HEK293T (cell line): ENCODE measurements at places on chromosomes 2 and 18.

DNA sequence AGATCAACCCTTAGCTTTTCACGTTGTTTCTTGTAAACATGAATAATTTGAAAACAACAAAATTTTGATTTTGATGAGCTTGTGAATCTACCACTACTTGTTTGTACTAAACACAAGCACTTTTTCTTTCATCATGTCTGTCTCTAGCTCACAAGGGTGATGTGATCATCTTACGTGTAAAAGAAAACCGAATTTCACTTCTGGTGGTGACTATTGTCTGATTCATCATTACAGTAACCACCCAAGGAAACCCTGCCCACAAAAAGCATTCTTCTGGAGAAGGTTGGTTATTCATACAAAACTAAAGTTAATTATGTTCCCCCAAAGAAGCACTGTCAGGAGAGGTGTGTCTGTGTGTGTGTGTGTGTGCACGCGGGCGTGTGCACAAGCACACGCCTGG lies 285.4 kb downstream of the ZNF516 start:
- no peak for DNase-seq

- no peak for DNase-seq
These were observed 83.9 kb downstream of the INHBB start for GRCh38 chr2:120429586-120430500.

DNA sequence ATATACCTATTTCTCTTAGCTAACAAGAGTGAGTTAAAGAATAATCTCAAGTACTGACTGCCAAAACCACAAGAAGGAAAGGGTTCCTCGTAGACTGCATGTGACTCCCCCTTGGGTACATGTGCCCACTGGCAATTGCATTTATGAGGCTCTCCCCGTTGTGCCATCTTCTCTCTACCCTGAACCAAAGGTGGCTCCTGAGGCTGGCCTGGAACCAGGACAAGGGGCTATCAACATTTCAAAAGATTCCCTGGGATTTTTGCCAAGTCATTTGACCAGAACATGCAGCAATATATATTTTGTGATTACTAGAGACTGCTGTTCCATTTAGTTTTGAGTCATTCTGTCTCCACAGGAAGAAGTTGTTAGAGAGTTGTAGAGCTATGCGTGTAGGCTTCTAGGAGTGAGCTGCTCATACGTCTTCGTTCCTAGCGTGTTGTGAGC lies 45.8 kb downstream of the LAMA3 start:
- DNase-seq: no peak

DNA sequence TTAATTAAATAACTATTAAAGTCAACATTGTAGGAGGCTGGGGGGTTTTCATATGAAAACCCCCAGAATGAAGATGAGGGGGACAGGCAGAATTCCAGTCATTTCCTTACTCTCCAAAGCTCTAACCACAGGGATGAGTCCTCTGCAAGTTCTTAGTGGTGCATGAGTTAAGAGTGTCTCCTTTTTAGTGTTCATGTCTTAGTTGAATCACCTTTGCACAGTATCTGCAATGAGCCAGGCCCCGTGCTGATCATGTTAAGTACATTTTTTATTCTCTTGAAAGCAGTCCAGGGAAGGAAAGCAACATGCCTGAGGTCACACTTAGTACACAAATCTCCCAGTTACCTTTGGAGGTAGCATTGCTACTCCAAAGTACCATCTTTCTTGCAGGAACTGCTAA lies 25.7 kb upstream of the MSGN1 start:
- DNase-seq: no peak

GRCh38 chr2:186913870-186914269 lies 64.9 kb upstream of the ZSWIM2 start:
- DNase-seq: no peak

- DNase-seq: no peak
These were observed 297.7 kb upstream of the SALL3 start for GRCh38 chr18:78681934-78682333.

DNA sequence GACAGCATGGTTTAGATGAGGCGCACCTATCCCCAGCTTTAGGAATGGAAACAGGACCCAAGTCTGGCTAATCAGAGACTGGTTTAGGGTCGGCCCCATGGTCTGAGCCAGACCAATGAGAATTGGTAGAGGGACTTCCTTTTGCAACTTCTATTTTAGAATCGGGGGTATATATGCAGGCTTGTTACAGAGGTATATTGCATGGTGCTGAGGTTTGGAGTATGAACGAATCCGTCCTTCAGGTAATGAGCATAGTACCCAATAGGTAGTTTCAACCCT lies 1.5 kb upstream of the BOLA3 start:
- no peak for DNase-seq

DNA sequence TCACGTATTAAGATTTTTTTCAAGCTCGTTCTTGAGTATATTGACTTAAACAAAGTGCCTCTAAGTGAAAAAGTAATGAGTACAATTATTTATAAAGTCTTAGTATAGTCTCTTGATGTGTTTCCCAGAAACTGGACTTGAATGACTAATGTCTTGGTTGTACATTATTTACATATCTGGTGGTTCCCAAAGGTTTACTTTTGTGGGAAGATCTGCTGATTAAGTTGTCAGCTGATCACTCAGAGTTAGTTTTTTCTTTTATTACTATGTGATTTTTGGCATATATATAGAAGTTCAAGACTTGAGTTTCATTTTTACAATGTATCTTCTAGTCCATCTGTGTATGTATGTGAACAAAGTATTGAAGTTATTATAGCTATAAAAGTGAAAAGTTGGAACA lies 29.5 kb downstream of the RNF144A start:
- DNase-seq: no peak

- DNase-seq: no peak
These were observed 487.4 kb downstream of the EIPR1 start for GRCh38 chr2:2890246-2890645.

DNA sequence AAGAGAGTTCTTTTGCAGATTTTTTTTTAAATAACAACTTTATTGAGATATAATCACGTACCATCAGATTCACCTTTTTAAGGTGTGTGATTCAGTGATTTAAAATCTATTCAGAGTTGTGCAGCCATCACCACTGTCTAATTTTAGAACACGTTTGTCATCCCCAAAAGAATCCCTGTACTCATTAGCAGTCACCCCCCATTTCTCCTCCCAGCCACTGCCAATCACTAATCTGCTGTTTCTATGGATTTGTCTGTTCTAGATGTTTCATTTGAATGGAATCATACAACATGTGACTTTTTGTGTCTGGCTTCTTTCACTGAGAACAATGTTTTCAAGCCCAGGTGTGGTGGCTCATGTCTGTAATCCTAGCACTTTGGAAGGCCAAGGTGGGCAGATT lies 55.4 kb upstream of the RAPH1 start:
- DNase-seq: no peak

DNA sequence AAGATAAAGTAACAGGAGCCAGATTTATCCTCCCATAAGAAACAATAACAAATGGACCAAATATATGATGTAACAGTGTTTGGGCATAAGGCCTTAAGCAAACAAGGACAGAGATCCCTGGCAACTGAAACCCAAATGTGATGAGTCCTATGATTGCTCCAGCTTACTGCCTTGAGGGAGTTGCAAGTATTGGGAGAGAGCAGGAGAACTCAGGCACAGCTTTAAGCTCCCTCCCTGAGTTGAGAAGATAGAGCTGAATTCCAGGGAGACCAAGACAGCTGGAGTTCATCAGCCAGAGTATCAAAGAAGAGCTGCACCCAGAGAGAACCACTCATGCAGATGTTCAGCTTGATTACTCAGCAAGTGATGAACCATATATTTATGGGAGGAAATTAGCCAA lies 814.5 kb upstream of the RAB6C start:
- no peak for DNase-seq

GRCh38 chr2:187050409-187050998 lies 201.5 kb upstream of the ZSWIM2 start:
- no peak for DNase-seq

- no peak for DNase-seq
These were observed 304.1 kb downstream of the NRXN1 start for GRCh38 chr2:50727636-50728339.

- no peak for DNase-seq
These were observed 408.5 kb downstream of the ZEB2 start for GRCh38 chr2:144111437-144111836.

- no peak for DNase-seq
These were observed 43.4 kb upstream of the HAAO start for GRCh38 chr2:42835577-42836371.

DNA sequence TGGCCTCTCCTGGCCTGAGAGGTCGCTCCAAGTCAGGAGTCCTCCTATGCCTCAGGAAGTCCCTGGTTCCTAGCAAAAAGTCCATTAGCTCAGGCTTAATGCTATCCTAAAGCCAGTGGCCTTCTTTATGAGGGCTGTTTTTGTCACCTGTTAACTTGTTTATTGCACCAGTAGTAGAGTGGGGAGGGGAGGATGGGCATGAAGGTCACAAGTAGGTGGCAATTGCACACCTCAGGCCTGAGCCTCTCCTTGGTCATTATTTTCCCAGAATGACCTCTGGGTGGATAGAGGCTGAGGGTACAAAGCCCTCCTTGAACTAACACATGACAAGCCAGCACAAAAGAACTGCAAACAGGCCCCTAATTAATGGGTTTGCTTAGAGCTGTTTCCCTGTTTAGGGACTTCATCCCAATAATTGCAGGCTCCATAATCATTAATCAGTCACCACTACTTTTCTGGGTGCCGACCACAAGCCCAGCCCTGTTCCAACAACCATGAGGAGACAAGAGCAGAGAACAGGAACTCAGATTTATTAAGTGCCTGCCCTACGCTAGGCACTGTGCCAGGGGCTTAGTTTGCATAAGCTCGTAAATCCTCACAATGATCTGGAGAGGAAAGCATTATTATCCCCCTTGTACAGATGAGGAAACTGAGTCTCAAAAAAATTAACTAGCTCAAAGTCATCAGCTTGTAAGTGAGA lies 123.0 kb upstream of the PKDCC start:
- DNase-seq: no peak
